ENCODE measurements at places on chromosomes 5 and 9. TPM values are rescaled to one million over a fixed set of nuclear protein-coding genes. Genes with fewer than 3 reads are reported as not detected.

The DDX4 gene
- not detected for total RNA-seq

- no peak overlapping the region for H3K27ac ChIP-seq
- H3K27me3 ChIP-seq = no peaks in the 10 kb centered on the region
- no peaks in the 10 kb centered on the region for H3K36me3 ChIP-seq
- no peaks in the 10 kb centered on the region for H3K4me1 ChIP-seq
These were observed 150.0 kb upstream of the ACO1 start for GRCh38 chr9:32234451-32234850.

- H3K4me1 ChIP-seq = peaks cover 7% of the 10 kb centered on the region
- H3K4me3 ChIP-seq = no peak overlapping the region
- H3K36me3 ChIP-seq = no peaks in the 10 kb centered on the region
- no peak overlapping the region for H3K27ac ChIP-seq
These were observed 231.0 kb downstream of the FRMD3 start for GRCh38 chr9:83307066-83307724.

DNA sequence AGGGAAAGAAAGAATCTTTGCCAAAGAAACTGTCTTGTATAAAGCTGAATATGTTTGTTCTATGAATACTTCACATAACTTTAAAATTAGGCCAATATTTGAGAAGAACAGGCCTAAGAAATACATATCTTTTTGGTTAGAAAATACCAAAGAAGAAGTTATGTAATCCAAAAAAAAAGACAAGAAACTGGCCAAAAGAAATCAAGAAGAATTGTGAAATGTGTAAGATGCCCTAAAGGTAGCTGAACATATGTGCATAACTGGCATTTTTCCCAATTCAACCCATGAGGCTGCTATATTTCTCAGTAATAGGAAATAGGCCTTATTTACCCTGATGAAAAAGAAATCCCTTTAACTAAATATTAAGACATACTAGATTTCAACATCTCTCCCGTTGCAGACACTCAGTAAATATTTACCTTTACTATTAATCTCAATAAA, 290.0 kb downstream of the CETN3 start:
- no peaks in the 10 kb centered on the region for H3K4me1 ChIP-seq
- no peak overlapping the region for H3K4me3 ChIP-seq
- DNase-seq = no peak

DNA sequence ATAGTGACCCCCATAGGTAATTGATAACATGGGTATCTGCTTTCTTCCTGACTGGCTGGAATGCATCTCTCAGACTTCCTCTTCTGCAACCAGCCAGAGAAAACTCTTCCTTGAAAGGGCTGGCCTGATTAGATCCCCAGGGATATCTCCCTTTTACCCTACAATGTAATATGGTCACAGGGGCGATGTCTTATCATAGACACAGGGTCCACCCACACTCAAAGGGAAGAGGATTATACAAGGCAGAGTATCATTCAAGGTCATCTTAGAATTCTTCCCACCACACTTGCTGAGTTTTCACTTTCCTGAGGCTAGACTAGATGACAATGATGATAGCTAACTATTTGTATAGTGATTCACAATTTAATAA, 33.2 kb downstream of the TTLL11 start:
- no peak for DNase-seq
- no peaks in the 10 kb centered on the region for H3K4me1 ChIP-seq
- H3K36me3 ChIP-seq = no peaks in the 10 kb centered on the region

GRCh38 chr5:56433039-56433617, 200.0 kb upstream of the ANKRD55 start:
- H3K4me3 ChIP-seq = no peak overlapping the region
- no peaks in the 10 kb centered on the region for H3K27me3 ChIP-seq
- H3K27ac ChIP-seq = no peak overlapping the region
- H3K4me1 ChIP-seq = no peaks in the 10 kb centered on the region
- H3K36me3 ChIP-seq = no peaks in the 10 kb centered on the region

DNA sequence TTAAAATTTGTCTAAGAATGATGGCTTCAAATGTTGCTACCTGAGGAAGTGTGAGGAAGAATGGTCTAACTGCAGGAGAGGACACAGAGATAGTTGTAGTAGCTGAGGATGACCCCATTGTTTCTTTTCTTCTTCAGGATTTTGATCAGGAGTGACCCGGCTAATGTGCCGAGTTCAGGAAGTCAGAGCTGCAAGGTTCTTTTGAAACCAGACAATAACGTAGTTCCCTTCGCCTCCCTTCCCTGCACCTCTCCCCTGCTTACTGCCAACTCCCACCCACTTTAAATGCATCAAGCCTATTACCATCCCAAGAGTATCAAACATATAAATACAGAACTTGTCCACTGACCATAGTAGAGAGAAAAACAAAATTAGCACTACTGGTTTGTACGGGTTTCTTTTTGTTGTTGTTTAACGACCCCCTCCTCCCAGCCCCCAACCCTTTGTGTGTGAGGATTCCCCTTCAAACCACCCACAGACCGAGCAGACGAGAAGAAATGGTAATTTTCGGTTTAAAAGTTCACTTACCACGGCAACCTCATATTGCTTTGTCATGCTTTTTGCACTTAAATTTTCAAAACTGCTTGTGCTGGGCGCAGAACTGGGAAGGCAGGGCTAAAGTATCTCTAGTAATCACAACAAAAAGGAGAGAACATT, 23.5 kb upstream of the ELAVL2 start:
- no peak overlapping the region for H3K4me3 ChIP-seq
- H3K27ac ChIP-seq = no peak overlapping the region
- no peak for DNase-seq

DNA sequence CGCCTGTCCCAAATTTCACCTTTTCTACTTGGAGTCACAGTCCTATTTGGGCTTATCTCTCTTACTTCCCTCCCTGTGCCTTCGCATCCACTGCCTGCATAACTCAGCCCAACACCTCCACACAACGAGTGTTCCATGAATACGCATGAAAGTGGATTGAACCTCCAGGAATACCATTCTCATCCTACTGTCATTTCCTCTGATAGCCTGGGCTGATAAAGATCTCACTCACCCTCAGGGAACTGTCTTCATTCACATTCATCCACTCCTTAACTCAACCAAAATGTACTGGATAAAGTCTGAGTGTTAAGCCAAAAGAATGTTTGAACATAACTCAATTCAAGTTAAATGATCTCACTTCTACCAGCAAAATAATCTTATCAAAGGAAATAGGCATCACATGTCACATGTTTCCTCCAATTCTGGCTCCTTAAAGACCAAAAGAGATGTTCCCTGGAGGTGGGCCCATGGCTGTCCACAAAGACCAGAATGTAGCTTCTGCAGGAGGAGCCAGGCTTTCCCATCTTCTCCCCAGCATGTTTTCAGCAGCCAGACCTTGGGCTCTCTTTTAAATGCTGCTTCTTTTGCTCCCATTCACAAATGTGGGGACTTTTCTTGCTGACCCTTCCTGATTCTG, 28.4 kb upstream of the TRIO start:
- no peaks in the 10 kb centered on the region for H3K4me1 ChIP-seq
- H3K27ac ChIP-seq = peak overlapping the region; percentile 40
- H3K27me3 ChIP-seq = no peaks in the 10 kb centered on the region
- no peaks in the 10 kb centered on the region for H3K36me3 ChIP-seq

The ZBTB34 gene
- 13.8 TPM for total RNA-seq

DNA sequence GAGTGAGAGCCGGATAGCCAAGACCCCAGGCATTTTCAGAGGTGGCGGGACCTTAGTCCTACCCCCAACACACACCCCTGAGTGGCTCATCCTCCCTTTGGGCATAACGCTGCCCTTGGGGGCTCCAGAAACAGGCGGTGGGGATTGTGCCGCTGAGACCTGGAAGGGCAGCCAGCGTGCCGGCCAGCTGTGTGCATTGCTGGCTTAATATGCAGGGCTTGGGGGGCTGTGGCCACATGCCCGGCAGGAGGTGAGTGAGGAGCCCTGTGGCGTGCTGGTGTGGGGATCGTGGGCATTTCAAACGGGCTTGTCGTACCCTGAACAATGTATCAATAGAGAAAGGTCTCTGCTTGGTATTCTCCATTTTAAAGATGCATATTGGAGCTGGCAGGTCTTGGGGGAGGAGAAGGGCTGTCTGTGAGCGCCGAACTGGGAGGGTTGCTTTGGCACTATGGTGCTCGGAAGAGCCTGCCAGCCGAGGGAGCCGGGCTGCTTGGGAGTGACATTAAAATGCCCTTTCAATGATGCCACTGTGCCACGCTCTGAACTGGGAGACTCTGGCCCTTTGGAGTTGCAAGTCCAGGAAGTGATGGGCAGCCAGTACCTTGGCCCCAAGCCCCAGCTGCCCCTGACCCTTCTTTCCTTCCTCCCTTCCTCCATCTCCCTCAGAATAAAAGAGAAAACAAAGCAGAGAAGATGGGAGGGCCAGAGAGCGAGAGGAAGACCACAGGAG, 11.2 kb upstream of the OLFM1 start:
- H3K4me3 ChIP-seq = peak overlapping the region; percentile 22
- H3K27me3 ChIP-seq = peaks cover 2% of the 10 kb centered on the region
- H3K27ac ChIP-seq = no peak overlapping the region
- DNase-seq = peak; percentile 7
- H3K36me3 ChIP-seq = no peaks in the 10 kb centered on the region

DNA sequence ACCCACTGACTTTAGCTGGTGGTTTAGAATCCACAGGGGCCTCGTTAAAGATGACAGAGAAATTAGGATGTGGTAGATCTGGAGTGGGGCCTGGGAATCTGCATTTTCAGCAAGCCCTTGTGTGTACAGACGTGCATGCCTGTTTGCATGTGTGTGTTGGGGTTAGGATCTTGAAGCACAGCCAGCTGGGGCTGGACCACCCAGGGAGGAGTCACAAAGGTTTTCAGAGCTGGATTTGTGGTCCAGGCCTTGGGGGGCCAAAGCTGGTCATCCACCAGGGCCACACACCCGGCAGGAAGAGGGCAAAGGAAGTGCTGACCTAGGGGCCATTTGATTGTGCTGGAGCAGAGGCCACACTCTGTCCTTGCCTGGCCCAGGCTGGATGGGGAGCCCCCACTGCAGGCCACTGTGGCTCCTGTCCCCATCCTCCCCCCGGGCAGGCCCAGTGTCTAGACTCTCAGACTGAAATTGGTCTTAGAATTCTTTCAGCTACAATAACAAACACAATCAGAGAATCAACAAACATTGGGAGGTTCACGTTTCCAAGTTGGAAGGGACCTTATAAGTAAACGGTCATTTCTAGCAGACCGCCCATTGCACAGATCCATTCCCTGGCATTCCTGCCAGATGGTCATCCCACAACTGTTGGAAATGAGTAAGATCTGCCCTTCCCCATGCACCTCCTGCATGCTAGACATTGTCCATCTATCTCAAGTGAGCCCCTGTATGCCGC, 10.3 kb downstream of the CDX1 start:
- no peak for DNase-seq
- no peak overlapping the region for H3K4me3 ChIP-seq
- peaks cover 12% of the 10 kb centered on the region for H3K4me1 ChIP-seq
- no peaks in the 10 kb centered on the region for H3K27me3 ChIP-seq
- H3K27ac ChIP-seq = no peak overlapping the region
- no peaks in the 10 kb centered on the region for H3K36me3 ChIP-seq

- H3K27ac ChIP-seq = peak overlapping the region; percentile 40
- no peak for DNase-seq
- no peaks in the 10 kb centered on the region for H3K36me3 ChIP-seq
These were observed 39.8 kb downstream of the SLC35D2 start for GRCh38 chr9:96343515-96344360.

The ITK gene
- total RNA-seq = 2.8 TPM

DNA sequence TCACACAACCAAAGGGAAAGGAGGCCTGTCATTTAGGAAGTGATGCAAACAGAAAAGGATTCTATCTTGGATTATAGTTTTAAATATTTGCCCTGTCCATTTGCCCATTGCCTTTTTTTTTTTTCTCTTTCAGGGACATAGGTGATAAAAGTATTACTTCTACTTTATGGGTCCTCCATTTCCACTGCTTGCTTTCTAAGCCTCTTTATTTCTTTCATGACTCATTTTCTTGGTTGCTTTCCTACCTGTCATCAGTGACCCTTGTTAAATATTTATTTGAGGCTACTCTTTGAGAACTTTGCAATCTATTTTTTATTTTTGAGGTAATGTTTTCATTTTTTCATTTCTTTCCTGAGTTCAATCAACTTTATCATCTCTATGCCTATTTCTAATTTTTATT, 522.9 kb upstream of the ARRDC3 start:
- no peak for DNase-seq
- H3K27ac ChIP-seq = no peak overlapping the region
- H3K4me1 ChIP-seq = no peaks in the 10 kb centered on the region
- H3K27me3 ChIP-seq = no peaks in the 10 kb centered on the region

The MZB1 gene
- not detected for total RNA-seq

DNA sequence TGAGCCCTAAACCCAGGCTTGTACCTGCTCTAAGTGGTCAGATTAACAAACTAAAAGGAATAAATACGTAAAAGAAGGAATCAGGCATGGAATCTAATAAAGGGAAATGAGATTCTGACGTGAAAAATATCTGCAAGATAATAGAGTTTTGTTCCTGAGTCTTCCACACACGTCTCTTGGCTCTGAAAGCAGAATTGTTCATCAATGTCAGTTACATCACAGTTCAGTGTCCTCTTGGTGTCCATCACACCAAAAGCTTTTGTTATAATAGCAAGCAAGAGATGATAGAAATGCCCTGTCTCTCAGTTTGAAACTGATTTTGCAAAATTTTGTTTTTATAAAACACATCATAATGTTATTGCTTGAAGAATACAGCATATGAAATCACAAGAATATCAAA, 34.7 kb upstream of the NMUR2 start:
- H3K27me3 ChIP-seq = no peaks in the 10 kb centered on the region
- H3K4me1 ChIP-seq = no peaks in the 10 kb centered on the region
- H3K27ac ChIP-seq = no peak overlapping the region
- no peaks in the 10 kb centered on the region for H3K36me3 ChIP-seq
- no peak overlapping the region for H3K4me3 ChIP-seq

- no peaks in the 10 kb centered on the region for H3K36me3 ChIP-seq
- no peaks in the 10 kb centered on the region for H3K4me1 ChIP-seq
- H3K27me3 ChIP-seq = no peaks in the 10 kb centered on the region
- DNase-seq = no peak
These were observed 42.9 kb upstream of the GARNL3 start for GRCh38 chr9:127221695-127222094.

The GPRIN1 gene
- total RNA-seq = not detected

GRCh38 chr5:98796197-98796972, 22.9 kb downstream of the RGMB start:
- H3K27me3 ChIP-seq = no peaks in the 10 kb centered on the region
- no peaks in the 10 kb centered on the region for H3K36me3 ChIP-seq
- no peaks in the 10 kb centered on the region for H3K4me1 ChIP-seq
- DNase-seq = peak; percentile 29

GRCh38 chr5:177988989-177989625, 6.9 kb downstream of the PROP1 start:
- no peak for DNase-seq
- H3K4me1 ChIP-seq = no peaks in the 10 kb centered on the region
- no peaks in the 10 kb centered on the region for H3K36me3 ChIP-seq
- H3K27ac ChIP-seq = no peak overlapping the region
- H3K4me3 ChIP-seq = no peak overlapping the region
- peaks cover 32% of the 10 kb centered on the region for H3K27me3 ChIP-seq

DNA sequence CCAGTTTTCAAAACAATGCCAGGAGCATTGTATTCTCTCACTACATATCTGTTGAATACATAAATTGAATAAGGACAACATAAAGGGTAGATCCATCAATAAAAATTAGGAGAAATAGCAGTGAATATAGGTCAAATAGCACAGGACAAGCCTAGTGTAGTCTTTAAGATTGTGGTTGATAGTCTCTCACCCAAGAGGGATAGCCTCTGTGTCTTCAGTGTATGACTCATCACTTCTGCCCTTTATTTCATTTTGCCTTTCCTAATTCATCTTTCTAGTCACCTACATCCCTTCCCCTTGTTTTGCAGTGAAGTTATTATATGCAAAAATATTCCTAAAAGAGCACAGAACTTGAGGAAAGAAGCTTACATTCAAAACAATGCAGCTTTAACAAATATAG, 335.0 kb upstream of the TUSC1 start:
- no peak for DNase-seq
- H3K27me3 ChIP-seq = no peaks in the 10 kb centered on the region
- H3K4me1 ChIP-seq = no peaks in the 10 kb centered on the region
- H3K4me3 ChIP-seq = no peak overlapping the region
- no peak overlapping the region for H3K27ac ChIP-seq

The NRG2 gene
- total RNA-seq = 21.2 TPM

All from uterus (tissue), 4 donors.